ENCODE measurements at places on chromosomes 4 and X.

DNA sequence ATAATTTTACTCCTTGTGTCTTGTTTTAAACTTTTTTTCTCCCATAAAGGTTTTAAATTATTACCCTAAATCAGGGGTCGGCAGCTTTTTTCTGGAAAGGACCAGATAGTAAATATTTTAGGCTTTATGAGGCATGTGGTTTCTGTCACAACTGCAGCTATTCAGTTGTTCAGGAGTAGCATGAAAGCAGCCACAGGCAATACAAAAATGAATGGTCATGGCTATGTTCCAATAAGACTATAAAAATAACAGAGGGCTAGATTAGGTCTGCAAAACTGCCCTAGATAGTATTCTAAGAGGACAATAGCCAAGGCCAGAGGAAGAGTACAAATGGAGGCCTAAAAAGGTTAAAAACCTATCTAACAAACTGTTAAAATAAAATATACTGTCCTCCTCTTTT is 24.6 kb downstream of the HERC5 start:
- DNase-seq = no peak

DNA sequence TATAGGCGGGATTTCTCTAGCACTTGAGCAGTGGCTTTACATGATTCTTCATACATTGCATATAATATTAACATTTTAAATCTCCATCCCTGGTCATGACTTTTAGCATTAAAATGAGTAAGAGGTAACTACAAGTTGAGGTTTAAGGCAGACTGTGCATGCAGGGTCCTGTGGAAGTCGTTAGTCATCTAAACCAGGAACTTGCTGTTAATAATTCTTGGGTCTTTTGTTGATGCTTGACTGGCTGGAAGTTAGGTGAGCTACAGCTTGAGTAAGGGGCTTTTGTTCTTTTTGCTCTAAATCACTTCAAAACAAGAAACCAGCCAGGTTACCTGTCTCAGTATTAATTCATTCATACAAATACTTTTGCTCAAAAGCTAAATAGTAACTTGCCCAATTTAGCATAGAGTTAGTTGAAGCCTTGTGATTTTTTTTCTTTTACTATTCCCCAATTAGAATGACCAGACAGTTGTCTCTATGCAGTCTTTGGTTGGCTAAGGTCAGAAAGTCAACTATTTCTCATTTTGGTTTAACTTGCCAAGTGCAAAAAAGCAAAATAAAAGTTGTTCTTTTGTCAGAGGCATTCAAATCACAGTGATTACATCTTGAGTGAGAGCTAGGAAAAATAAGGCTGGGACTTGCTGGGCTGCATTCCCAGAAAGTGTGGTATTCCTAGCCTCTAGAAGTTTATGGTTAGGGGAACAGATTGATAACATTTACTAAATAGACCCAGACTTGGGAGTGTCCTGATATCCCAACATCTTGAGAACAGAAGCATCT is 516.9 kb downstream of the PDHA2 start:
- no peak for DNase-seq

DNA sequence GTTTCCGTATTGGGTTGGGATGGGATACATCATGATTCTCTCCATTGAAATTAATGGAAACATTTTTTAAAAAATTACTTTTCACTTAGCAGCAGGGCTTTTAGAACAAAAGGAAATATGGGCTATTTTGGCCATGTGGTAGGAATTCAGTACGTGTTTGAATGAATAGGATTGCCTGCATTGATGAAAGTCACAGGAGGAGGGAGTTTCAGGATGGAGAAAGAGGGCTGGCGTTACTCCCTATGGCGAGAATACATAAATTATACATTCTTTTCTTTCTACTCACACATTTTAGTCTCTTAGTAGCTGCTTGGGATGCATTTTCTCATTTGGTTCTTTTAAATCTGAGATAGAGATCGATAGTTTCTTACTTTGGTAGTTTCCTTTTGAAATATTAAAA is 100.3 kb upstream of the PDHA1 start:
- DNase-seq = no peak

GRCh38 chr4:76365636-76366035 is 55.3 kb downstream of the CCDC158 start:
- DNase-seq = no peak

- DNase-seq = no peak
Observed at GRCh38 chr4:11894977-11895376, 466.3 kb upstream of the HS3ST1 start.

- no peak for DNase-seq
Observed at GRCh38 chr4:87047281-87047798, 112.5 kb downstream of the AFF1 start.

Data from right renal pelvis (tissue), 4 donors.